ENCODE measurements at places on chromosomes 4 and X.
A peak's percentile ranks its signal among the peaks of the same experiment; 100 is the strongest.

DNA sequence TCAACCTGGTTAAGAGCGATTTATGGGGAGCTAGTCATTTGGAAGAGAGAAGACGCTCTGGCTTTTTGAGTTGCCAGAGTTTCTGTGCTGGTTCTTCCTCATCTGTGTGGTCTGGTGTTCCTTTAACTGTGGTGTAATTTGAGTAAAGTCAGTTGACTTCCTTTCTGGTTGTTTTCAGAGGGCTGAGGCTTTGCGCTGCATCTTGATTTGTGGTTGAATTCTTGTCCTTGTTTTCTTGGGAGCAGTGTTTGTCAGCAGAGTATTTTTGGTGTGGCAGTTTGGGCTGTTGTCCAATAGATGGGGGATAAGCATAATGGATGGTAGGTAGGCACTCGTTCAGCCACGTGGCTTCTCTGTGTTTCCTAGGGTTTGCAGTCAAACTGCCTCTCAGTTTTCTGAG, 2143.2 kb upstream of the TENM3 start:
- DNase-seq, result no peak

DNA sequence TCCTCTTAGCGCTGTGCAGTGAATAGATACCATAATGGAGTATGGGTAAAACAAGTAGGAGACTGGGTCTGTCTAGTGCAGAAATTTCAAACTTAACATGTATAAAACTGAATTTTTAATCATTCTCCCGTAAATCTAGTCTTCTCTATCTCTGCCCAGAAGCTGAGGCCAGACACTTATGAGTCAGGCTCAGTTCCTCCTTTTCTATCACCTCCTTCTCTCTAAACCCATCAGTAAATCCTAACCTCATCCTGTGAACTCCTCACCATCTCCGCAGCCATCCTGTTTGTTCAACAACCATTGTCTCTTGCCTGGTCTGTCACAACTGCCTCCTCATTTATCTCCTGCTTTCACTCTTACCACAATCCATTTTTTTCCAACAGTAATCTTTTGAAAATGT, 19.8 kb upstream of the SGMS2 start:
- DNase-seq, result no peak

DNA sequence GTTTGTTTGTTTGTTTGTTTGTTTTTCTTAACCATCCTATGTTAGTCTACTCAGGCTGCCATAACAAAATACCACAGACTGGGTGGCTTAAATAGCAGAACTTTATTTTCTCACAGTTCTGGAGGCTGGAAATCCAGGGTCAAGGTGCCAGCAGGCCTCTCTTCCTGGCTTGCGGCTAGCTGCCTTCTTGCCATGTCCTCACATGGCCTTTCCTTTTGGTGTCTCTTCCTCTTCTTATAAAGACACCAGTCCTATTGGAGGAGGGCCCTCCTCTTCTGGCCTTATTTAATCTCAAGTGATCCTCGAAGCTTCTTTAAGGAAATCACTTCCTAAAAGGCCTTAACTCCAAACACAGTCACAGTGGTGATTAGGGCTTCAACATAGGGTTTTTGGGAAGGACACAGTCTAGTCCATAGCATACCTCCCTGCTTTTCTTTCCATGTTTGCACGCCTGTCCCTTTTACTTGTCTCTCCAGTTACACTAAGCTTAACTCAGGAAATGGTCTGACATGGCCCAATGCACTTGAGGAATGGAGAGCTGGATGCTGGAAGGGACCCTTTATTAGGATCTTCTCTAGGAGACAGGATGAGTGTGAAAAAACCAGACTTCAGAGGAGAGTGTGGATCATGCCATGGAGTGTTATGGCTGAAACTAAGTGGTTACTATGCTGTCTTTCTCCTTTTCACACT, 36.0 kb upstream of the MGST2 start:
- DNase-seq, result no peak

DNA sequence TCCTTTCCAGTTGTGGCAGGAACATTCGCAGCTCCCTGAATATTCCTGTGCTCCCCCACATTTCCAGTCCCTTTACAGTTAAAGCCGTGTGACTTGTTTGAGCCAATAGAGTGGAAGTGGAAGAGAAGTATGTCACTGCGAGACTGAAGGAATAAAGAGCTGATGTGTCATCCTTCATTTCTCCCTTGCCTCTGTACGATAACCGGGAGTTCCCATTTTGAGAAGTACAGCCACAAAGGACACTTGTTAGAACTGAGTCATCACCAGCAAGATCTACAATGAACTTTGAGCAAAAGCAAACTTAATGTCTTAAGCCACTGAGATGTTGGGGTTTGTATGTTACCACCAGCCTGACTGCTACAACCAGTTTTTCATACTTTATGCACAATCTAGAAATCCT, 92.3 kb downstream of the SPRY1 start:
- no peak for DNase-seq

DNA sequence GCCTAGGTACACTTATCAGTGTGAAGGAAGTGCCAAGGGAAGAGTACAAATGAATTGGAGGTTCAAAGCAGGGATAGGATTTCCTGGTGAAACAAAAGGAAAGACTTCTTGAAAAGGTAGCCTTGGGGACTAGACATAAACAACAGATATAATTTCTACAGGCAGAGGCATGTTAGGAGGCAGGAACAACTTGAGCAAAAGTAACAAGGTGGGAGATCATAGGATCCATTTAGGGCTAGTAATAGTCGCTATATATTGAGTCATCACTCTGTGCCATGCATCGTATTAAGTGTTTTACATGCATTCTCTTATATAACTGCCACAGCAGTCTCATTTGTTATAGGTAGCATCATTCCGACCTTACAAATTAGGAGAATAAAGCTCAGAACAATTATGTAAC, 98.3 kb upstream of the EOLA2 start:
- no peak for DNase-seq

DNA sequence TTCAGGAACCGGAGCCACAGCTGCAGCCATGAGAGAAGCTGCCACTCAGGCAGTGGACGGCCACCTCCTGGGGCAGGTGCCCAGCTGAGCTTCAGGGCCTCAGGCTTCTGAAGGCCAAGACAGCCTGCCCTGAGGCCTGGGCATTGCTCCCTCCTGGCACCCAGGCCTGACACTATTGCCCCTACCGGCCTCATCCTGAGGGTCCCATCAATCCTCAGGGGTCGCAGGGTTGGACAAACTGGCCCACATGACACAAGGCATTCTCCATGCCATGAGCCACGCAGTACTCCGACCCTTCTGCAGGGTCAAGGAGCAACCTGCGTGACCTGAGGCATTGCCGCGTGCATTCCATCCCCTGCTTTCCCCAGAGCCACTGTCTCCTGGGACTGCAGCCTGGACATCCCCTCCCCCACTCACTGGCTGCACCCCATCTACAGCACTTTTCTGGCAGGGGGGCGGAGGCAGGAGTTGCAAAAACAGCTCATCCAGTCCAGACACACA, 3.0 kb upstream of the ZFP92 start:
- DNase-seq, result no peak

- DNase-seq, result no peak
Measured at GRCh38 chrX:11119313-11119943, 8.3 kb downstream of the HCCS start.

DNA sequence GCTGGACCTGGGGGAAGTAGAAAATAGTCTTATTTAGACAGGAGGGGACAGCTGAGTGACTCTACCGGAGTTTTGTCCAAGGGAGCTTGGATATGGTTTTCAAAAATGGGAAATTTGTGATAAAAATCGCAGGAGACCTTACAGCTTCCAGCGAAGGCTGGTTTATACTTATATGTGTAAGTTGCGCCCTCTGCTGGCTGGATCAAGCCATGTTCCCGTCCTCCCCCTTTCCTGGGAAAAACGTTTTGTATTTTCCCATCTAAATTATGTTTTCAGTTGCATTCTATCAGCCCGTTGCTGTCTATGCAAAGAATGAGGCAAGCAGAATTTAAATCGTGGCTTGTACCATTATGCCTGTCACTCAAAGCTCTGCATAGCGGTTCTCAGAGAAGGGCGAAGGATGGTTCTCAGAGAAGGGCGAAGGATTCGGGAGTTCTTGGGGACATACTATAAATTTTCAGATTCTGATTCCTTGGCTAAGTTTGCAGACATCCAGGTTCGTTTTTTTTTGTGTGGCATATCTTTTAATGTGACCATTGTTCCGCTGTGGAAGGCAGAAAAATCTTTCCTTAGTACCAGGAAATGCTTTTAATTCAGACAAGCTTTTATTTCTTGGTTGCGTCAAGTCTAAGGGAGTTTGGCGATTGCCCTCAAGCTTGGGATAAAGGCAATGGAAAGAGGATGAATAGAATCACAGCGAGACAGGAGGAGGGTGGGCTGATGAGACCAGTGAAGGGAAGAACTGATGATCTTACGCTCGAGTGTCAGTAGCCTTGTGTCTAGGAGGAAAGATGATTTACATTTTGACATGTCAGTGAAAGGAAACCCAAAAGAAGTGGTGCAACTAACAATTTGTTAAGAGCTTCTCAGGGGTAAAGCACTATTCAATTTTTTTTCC, 128.5 kb upstream of the ARX start:
- DNase-seq, result peak; percentile 44

DNA sequence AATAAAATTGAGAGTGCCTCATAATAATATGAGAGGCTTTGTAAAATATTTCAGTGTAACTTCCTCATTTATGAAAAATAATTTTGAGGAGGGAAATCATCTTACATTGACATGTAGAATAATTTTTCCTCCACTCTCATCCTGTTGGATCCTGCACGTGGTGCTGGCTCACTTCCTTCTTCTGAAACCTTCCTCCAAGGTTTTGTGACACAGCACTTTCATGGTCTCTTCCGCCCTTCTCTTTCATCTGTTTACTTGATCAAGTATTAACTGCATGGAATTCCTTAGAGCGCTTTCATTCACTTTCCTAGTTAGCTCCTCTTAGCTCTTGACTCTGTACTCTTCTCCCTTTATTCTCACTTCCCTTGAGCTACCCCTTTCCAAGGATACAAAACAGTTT, 246.5 kb downstream of the RAPGEF2 start:
- no peak for DNase-seq

GRCh38 chrX:65993915-65994460, 45.9 kb downstream of the VSIG4 start:
- DNase-seq, result no peak

- no peak for DNase-seq
Measured at GRCh38 chr4:30860978-30861377, 140.8 kb downstream of the PCDH7 start.

DNA sequence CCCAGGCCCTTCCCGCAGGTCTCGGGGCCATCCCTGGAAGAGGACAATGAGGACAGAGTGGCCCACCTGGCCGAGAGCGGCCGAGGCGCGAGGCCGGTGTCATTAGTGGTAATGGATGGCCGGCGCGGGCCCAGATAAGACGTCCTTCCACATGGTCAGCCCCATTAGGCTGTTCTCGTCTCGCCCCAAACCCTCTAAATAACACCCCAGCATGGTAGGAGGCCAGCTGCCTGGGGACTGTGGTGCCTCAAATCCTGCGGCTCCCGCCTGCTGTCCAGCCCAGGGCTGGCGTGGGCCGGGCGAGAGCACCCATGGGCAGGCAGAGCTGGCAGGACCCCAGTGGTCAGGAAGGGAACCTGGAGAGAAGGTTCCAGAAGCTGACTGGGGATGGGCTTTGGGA, 121.7 kb downstream of the FAM53A start:
- DNase-seq, result no peak

DNA sequence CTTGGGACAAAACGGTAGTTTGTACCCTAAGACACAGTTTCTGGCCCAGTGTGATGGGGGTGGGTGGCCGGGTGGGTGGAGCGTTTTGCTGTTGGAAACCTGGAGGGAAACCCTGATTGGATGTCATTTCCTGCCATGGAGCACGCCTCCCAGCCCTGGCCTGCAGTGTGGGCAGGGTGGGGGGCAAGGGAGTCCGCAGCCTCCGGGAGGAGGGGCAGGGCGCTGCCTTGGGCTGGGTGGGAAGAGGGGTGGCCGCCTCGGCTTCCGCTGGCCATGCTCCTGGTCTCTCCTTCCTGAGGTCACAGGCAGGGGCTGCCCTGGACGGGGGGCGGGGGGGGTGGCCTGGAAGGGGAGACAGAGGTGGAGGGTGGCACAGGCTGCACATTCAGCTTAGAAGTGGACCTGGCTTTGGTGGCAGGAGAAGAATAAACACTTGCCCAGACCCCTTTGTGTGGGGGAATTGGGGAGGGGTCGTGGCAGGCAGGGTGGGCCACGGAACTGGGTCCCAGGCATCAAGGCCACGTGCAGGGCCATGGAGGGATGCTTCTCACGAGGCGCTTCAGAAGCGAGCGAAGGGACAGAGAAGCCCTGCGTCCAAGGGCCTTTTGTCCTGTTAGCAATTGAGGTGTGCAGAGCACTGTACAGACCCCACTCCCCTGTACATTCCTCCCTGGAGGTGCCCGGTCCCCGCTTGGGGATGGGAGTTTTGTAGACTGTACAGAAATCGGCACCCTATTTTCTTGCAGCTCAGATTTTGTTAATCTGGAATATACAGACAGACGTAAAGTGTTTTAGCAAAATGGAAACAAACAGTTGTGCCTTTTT, 6.2 kb downstream of the NAT8L start:
- DNase-seq, result no peak

GRCh38 chr4:25878676-25879075, 15.9 kb upstream of the SEL1L3 start:
- DNase-seq, result no peak

DNA sequence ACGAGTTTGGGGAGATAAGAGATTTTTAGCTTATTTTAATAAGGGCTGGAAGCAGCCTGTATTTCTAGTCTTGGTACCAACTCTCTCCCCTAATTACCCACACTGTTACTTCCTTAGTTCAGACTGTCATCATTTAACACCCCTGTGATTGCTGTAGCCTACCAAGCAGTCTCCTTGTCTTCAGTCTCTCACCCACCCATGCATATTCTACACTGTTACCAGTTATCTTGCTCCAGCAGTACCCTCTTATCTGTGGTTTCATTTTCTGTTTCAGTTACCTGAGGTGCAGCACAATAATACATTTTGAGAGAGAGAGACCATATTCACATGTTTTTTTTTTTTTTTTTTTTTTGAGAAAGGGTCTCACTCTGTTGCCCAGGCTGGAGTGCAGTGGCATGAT, 80.2 kb downstream of the DIAPH2 start:
- DNase-seq, result no peak

- no peak for DNase-seq
Measured at GRCh38 chr4:76559236-76560071, 124.4 kb downstream of the SHROOM3 start.

DNA sequence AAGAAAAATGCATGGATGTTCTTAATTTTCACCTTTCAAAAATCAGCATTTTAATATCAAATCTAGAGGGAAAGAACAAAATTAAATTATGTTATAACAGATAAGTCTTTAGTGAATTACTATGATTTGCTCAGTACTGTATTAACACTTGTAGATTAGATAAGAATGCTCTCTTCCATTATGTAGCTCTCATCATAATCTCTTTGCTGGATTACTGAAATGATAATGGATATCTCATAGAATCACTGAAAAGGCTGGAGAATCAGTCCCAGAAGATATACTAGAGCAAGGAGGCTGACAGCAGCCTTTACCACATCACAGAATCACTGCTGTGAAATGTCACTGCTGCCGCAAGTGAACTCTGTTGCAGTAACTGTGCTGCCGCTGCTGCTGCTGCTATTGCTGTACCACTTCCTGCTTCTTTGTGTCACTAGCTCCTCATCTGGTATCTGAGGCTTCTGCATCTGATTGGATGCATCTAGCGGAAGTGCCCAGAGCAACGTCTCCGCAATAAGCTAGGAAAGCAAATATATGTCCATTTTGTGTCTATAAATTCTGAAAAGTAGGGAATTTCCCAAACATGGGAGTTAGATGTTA, 738.2 kb downstream of the ADGRL3 start:
- DNase-seq, result no peak

- DNase-seq, result no peak
Measured at GRCh38 chr4:89411539-89412309, 104.1 kb upstream of the GPRIN3 start.

Data from CD4-positive, alpha-beta T cell treated with Interleukin-6 for 4 hours (primary cell).